Astrocyte (in vitro differentiated cells and primary cell): ENCODE measurements at places on chromosomes 13 and 19.

GRCh38 chr13:49052813-49053212, 77.1 kb downstream of the FNDC3A start:
- DNase-seq = peak; percentile 21

GRCh38 chr19:1896508-1896907, 8.7 kb upstream of the ADAT3 start:
- no peak for DNase-seq

GRCh38 chr13:109145631-109146030, 516.2 kb downstream of the MYO16 start:
- peak; percentile 45 for DNase-seq

GRCh38 chr13:66076417-66076816, 1153.7 kb downstream of the PCDH9 start:
- DNase-seq = peak; percentile 83

DNA sequence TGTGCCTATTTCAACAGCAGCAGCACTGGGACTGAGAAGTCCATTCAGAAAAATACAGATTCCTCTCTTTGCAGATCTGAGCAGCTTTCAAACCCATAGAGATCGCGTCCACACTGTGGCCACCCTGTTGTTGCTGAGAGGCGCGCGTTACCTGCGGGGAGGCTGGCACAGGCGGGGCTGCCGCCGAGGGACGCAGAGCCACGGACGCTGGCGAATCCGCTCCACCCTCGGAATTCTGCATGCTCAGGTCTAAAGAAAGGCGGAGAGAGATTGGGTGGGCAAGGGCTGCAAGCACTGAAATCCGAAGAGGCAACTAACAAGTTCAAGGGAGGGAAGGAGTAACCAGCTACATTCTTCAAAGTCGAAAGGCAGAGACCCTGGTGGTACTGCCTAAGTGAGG, 63.0 kb downstream of the RFX2 start:
- no peak for DNase-seq

GRCh38 chr19:40257096-40257517, 28.0 kb downstream of the AKT2 start:
- DNase-seq = no peak

- peak; percentile 67 for DNase-seq
Measured at GRCh38 chr13:35549481-35549880, 73.0 kb upstream of the MAB21L1 start.

DNA sequence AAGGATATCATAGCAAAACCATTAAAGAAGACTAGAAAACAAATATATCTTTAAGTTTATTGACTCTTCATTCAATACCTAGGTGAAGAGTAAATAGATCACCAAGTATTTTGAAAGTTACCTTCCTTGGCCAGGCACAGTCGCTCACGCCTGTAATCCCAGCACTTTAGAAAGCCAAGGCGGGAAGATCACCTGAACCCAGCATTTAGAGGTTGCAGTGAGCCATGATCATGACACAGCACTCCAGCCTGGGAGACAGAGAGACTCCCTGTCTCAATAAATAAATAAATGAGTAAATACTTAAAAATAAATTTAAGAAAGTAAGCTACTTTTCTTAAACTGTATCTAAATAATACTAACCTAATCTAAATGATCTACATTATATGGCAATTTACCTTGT, 8.9 kb upstream of the WBP4 start:
- DNase-seq = no peak

- DNase-seq = no peak
Measured at GRCh38 chr19:14056741-14057356, 5.0 kb downstream of the PALM3 start.

GRCh38 chr19:49809160-49809940, 3.7 kb downstream of the FUZ start:
- peak; percentile 16 for DNase-seq

- DNase-seq = no peak
Measured at GRCh38 chr19:41233748-41234240, 14.8 kb downstream of the AXL start.

- no peak for DNase-seq
Measured at GRCh38 chr13:60412909-60413616, 16.0 kb downstream of the TDRD3 start.

- DNase-seq = no peak
Measured at GRCh38 chr19:36265064-36265463, 50.2 kb downstream of the ZNF146 start.

DNA sequence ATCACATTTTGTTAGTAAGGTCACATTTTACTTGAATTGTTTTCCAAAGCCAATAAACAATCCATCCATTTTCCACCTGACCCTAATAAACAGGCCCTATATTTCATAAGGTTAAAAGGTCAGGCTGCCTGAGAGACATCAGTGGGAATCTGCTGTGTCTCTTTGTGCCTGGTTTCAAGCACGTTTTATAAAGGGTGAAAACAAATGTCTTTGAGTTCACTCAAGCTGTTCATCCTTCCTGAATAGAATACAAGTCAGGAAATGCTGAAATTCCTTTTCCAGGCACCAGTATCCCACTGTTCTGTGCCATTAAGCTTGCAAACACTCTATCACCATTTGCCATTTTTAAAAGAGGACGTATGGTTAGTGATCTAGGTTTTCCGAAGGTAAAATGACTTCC, 67.5 kb upstream of the SPATA13 start:
- no peak for DNase-seq

DNA sequence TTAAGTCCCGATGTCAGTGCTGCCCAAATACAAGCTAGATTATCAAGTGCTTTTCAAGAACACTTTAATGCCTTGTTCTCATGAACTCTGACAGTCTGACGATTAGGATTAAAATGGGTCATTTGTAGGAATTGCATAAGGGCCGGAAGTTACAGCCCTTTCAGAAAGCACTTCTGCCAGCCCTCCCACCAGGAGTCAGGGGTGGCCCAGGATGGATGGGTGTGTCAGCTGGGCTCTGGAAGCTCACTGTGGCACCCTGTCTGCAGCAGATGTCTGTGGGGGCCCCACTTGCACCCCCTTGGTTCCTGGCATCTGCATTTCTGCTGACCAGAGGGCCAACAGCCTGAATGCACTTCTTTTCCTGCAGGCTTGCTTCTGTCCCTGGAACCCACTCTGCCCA, 712.7 kb downstream of the UQCRFS1 start:
- no peak for DNase-seq

- DNase-seq = peak; percentile 67
Measured at GRCh38 chr13:21033212-21033840, 28.1 kb downstream of the LATS2 start.

- peak; percentile 82 for DNase-seq
Measured at GRCh38 chr19:15330801-15331418, 1.4 kb downstream of the BRD4 start.

GRCh38 chr13:111047326-111047725, 67.8 kb upstream of the ARHGEF7 start:
- DNase-seq = no peak

- peak; percentile 26 for DNase-seq
Measured at GRCh38 chr13:27534981-27535380, 84.6 kb upstream of the MTIF3 start.

DNA sequence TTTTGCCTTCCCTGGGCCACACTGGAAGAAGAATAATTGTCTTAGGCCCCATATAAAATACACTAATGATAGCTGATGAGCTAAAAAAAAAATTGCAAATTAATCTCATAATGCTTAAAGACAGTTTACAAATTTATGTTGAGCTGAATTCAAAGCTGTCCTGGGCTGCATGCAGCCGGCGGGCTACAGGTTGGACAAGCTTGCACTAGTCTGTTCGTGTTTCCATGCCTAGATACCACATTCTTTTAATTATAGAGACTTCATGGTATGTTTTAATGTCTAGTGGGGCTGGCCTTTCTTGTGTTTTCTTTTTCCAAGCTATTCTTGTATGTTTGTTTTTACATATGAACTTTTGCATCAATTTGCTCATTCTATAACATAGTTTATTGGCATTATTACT, 90.6 kb downstream of the SGCG start:
- no peak for DNase-seq

GRCh38 chr13:43269037-43269481, 245.7 kb downstream of the DNAJC15 start:
- peak; percentile 99 for DNase-seq

DNA sequence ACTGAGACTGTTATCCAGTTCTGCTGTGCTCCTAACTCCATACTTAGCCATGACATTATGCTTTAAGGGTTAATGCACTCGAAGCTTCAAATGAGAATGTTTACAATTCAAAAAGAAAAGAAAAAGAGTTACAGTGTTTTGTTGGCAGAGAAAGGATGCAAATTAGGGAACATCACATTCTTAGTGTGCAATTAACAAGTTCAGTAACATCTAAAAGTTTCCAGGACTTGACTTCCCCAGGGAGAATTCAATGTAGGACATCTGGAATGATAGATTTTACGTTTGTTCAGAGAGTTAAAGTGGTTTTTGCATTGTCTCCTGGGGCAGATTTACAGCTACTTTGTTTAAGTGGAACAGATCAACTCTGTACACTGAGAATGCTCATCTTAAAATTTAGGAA, 525.2 kb downstream of the LIG4 start:
- DNase-seq = no peak

GRCh38 chr13:60229708-60230272, 66.1 kb upstream of the DIAPH3 start:
- peak; percentile 74 for DNase-seq

DNA sequence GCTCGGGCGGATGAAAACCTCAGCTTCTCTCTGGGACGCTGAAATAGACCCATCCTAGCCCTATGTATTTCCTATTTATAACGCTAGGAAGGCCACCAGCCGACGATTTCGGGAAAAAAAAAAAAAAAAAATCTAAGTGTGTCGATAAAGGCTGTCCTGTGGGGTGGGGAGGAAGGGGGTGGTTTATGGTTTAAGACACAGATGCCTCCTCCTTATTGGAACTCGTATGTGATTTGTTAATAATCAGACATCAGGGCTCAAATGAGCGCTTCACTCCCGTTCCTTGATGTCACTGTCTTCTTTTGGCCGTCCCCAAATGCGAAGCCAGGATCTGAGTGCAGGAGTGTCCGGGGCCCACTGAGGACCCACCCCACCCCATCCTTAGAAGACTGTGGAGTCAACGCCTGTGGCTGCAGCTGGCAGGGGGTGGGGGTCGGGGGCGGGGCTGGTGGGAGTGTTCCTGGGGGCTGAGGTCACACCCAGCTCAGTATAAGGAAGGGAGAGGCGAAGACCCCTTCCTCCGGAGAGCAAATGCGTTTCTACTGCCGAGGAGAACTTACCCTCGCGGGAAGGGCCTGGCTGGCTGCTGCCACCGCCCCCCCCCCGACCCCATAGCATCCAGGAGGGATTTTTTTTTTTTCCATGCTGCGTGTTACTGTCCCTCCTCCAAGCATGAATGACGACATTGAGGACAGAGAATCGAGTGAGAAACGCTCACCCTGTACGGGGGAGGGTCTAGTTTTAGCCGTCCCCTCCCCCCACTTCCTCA, 971 bp downstream of the ATCAY start:
- DNase-seq = no peak

DNA sequence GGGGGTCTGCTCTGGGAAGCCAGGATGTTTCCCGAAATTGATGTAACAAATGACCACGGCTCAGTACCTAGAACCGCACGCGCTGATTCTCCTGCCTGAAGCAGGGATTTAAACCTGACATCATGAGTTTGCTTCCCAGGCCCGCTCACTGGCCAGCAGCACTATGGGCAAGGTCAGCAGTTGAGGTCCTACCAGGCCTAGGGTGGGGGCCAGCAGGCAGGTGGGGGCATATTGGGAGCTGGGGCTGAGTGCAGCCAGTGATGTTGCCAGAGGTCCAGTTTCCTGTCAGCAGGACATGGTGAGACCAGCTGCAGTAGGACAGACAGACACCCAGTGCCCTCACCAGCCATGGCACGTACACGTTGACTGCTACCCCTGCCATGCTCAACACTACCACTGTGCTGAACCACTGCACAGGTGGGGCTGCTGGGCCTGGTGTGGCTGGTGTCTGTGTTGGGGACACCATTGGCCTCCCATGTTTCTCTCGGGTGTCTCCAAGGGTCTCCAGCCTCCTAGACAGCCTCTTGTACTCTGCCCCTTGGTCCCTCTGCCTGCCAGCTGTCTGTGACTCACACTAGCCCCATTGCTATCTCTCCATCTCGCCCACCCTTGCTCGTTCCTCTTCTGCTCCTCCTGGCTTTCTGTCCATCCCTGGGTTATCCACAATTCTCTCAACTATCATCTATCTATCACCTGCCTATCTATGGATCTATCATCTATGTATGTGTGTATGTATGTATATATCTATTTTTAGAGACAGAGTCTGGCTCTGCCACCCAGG, 1.1 kb upstream of the C19orf85 start:
- DNase-seq = no peak

- DNase-seq = peak; percentile 2
Measured at GRCh38 chr13:61833228-61833627, 417.6 kb upstream of the PCDH20 start.

GRCh38 chr13:100855151-100855550, 180.6 kb upstream of the TMTC4 start:
- DNase-seq = no peak

- no peak for DNase-seq
Measured at GRCh38 chr19:55503157-55503501, 14.9 kb downstream of the SSC5D start.

- DNase-seq = no peak
Measured at GRCh38 chr13:66378894-66379293, 851.2 kb downstream of the PCDH9 start.
